H9 (cell line): ENCODE measurements at places on chromosomes 5 and 9. TPM values are rescaled to one million over a fixed set of nuclear protein-coding genes. Genes with fewer than 3 reads are reported as not detected.

DNA sequence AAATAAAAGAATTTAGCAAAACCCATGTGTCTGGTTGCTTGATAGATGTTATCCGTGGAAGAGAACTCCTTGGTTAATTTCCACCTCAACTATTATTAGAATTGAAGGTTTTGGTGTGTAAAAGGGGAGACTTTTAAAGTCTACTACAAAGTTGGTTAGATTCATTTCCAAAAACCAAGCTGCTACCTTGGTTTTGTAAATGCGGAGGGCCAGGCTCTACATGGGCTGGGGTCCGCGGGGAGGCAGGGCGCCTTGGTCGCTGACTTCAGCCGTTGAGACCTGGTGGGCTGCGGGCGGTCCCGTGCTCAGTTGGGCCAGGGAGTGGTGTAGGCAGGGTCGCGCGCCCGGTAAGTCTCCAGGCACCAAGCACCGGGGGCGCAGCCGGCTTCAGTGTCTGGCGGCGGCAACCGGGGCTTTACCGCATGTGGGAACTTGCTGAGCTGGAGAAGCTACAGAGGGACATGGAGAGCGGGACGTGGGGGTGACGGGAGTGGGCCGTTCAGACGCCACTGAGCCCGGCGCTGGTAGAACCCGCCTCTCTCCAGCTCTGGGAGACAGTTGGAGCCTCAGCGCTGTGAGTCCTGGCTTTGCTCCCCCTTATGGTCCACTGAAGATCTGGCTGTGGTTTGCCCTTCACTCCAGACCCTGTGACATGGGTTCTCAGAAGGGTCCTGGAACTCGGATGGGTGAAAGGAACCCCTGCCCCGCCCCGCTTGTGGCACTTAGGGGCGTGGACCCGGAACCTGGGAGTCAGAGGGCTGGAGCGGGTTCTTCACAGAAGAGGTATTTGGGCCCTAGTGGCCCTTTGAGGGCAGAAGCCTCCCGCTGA, 11.8 kb downstream of the NR2F1 start:
- peak overlapping the region; percentile 74 for H3K4me3 ChIP-seq
- peak; percentile 60 for DNase-seq
- no peaks in the 10 kb centered on the region for H3K36me3 ChIP-seq
- H3K27ac ChIP-seq, result no peak overlapping the region
- peaks cover 97% of the 10 kb centered on the region for H3K27me3 ChIP-seq
- H3K4me1 ChIP-seq, result no peaks in the 10 kb centered on the region

GRCh38 chr5:144017631-144018030, 152.8 kb downstream of the YIPF5 start:
- no peak overlapping the region for H3K4me3 ChIP-seq
- H3K36me3 ChIP-seq, result peaks cover 35% of the 10 kb centered on the region
- H3K4me1 ChIP-seq, result peaks cover 3% of the 10 kb centered on the region; the same call in 1 of the 2 replicates
- no peak for DNase-seq
- no peak overlapping the region for H3K27ac ChIP-seq

- no peak for DNase-seq
- H3K4me3 ChIP-seq, result no peak overlapping the region
- peaks cover 8% of the 10 kb centered on the region for H3K36me3 ChIP-seq
- no peak overlapping the region for H3K27ac ChIP-seq
- peaks cover 7% of the 10 kb centered on the region for H3K4me1 ChIP-seq
- no peaks in the 10 kb centered on the region for H3K27me3 ChIP-seq
Measured at GRCh38 chr5:125837866-125838265, 585.3 kb upstream of the GRAMD2B start.

- H3K36me3 ChIP-seq, result no peaks in the 10 kb centered on the region
- no peak for DNase-seq
- H3K27ac ChIP-seq, result no peak overlapping the region
- H3K4me1 ChIP-seq, result no peaks in the 10 kb centered on the region
- H3K27me3 ChIP-seq, result no peaks in the 10 kb centered on the region
Measured at GRCh38 chr9:111621895-111622480, 9.1 kb upstream of the DNAJC25 start.

DNA sequence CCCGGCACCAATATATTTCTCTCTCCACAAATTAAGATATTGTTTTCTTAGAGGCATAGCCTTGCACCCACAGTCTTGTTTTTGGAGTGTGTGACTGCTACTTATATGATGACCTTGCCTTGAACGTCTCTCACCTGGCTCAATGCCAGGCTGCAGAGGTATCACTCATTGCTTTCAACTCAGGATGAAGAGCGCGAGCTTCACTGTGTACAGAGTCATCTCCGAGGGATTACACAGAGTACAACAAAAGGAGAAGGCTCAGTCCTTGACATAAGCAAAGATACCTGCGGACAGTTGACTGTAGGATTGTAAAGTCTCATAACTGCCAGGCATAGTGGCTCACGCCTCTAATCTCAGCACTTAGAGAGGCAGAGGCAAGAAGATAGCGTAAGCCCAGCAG, 53.8 kb downstream of the CD180 start:
- no peak overlapping the region for H3K4me3 ChIP-seq
- no peaks in the 10 kb centered on the region for H3K27me3 ChIP-seq
- no peak overlapping the region for H3K27ac ChIP-seq
- DNase-seq, result no peak
- no peaks in the 10 kb centered on the region for H3K4me1 ChIP-seq
- peaks cover 5% of the 10 kb centered on the region for H3K36me3 ChIP-seq

DNA sequence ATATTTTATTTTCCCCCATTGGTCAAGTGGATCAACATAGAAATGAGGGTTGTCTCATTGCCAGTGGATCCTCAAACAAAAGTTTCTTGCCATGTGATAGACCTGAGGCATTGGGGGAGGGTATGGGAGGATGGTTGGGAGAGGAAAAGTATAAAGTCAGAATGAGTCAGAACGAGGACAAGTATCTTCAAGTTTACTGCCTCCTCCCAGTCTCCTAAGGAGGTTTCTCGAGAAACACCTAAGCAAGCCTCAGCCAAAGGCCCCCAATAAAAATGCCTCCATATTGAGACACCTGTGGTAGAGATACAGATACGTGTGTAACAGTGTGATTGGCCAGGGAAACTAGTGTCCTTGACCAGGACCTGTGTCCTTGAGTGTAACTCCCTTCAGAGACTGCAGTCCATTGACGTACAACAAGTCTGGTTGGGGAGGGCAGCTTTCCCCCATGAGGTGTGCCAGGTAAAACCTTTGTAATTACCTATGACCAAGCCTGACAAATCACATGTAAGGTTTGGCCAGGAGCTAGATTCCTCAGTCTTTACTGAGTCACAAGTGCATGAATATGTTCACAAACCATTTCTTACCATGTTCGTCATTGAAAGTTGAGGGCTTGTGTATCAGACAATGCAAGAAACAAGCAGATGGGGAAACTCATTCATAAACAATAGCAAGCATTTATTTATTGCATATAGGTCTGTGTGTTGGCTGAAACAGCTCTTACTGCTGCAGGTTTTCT, 198.6 kb upstream of the SH3GL2 start:
- no peak overlapping the region for H3K27ac ChIP-seq
- no peaks in the 10 kb centered on the region for H3K27me3 ChIP-seq
- H3K4me1 ChIP-seq, result no peaks in the 10 kb centered on the region
- no peak overlapping the region for H3K4me3 ChIP-seq
- H3K36me3 ChIP-seq, result peaks cover 15% of the 10 kb centered on the region
- DNase-seq, result no peak

- no peak for DNase-seq
- H3K27ac ChIP-seq, result no peak overlapping the region
- H3K27me3 ChIP-seq, result peaks cover 1% of the 10 kb centered on the region; the same call in 1 of the 2 replicates
- no peak overlapping the region for H3K4me3 ChIP-seq
Measured at GRCh38 chr9:36812556-36812955, 221.5 kb downstream of the PAX5 start.

GRCh38 chr5:112554101-112554977, 135.3 kb upstream of the EPB41L4A start:
- H3K4me3 ChIP-seq, result no peak overlapping the region
- no peaks in the 10 kb centered on the region for H3K4me1 ChIP-seq
- no peaks in the 10 kb centered on the region for H3K36me3 ChIP-seq
- H3K27me3 ChIP-seq, result no peaks in the 10 kb centered on the region
- no peak for DNase-seq

- no peaks in the 10 kb centered on the region; the same call in 1 of the 2 replicates for H3K4me1 ChIP-seq
- peaks cover 17% of the 10 kb centered on the region for H3K36me3 ChIP-seq
- DNase-seq, result no peak
- no peak overlapping the region for H3K27ac ChIP-seq
- H3K4me3 ChIP-seq, result no peak overlapping the region
- H3K27me3 ChIP-seq, result no peaks in the 10 kb centered on the region
Measured at GRCh38 chr5:65699338-65699737, 22.6 kb downstream of the SGTB start.

TEX48 gene
- total RNA-seq, result not detected in 2 replicates

- no peak for DNase-seq
- H3K27me3 ChIP-seq, result no peaks in the 10 kb centered on the region
- peaks cover 30% of the 10 kb centered on the region for H3K36me3 ChIP-seq
Measured at GRCh38 chr9:19416143-19416542, 7.3 kb downstream of the ACER2 start.

- H3K4me1 ChIP-seq, result no peaks in the 10 kb centered on the region
- peak; percentile 38 for DNase-seq
- H3K4me3 ChIP-seq, result peak overlapping the region; percentile 68
- no peak overlapping the region for H3K27ac ChIP-seq
- H3K36me3 ChIP-seq, result no peaks in the 10 kb centered on the region
Measured at GRCh38 chr5:16179936-16180788, 571 bp upstream of the MARCHF11 start.

RASEF gene
- total RNA-seq, result 1.9 and 2.2 TPM in 2 replicates

SLC36A2 gene
- 0.07 and 0.15 TPM in 2 replicates for total RNA-seq

DNA sequence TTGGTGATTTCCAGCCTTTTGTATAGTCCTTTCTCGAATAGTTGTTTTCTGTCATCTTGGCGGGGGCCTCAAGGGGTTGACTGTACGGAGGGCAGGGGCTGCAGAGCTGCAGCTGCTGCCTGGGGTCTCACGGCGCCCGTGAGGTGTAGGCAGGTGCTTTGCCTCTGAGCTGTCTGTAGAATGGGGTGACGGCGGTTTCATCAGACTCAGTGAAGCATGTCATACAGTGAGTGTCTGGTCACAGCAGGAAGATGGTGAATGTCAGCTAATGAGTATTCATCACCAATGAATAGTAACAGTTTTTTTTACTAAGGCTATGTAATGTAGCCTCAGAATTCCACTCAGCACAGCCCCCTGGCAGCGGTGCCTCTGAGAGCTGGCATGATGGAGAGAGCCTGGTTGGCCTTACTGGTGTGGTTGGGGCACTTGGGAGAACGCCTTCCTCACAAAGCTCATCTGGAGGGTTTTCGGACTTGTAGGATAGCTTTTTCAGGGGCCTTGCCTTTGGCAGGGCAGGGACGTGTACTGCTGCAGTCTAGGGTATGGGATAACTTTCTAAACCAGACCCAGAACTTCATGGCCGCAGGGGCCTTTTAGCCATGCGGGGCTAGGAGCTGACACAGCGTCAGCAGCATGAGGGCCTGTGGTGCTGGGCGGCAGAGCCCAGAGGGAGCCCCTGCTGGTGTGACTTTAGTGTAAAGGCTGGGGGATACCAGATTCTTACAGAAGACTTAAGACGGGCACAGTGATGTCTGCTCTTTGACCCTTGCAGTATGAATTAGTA, 15.0 kb downstream of the TENT4A start:
- H3K27me3 ChIP-seq, result no peaks in the 10 kb centered on the region
- no peak overlapping the region; the same call in 2 of the 3 replicates for H3K4me3 ChIP-seq
- H3K36me3 ChIP-seq, result peaks cover 15% of the 10 kb centered on the region

- H3K27me3 ChIP-seq, result no peaks in the 10 kb centered on the region
- peak overlapping the region; percentile 92 for H3K27ac ChIP-seq
- H3K36me3 ChIP-seq, result peaks cover 41% of the 10 kb centered on the region
- peak; percentile 70 for DNase-seq
- no peaks in the 10 kb centered on the region for H3K4me1 ChIP-seq
Measured at GRCh38 chr5:32173267-32174010, 680 bp downstream of the GOLPH3 start.

GRCh38 chr9:129731477-129732085, 21.3 kb downstream of the PTGES start:
- H3K27ac ChIP-seq, result no peak overlapping the region
- no peaks in the 10 kb centered on the region for H3K4me1 ChIP-seq
- H3K4me3 ChIP-seq, result no peak overlapping the region
- DNase-seq, result no peak
- no peaks in the 10 kb centered on the region for H3K27me3 ChIP-seq
- no peaks in the 10 kb centered on the region for H3K36me3 ChIP-seq

- no peak for DNase-seq
- H3K27me3 ChIP-seq, result no peaks in the 10 kb centered on the region
- H3K4me3 ChIP-seq, result no peak overlapping the region
Measured at GRCh38 chr9:89386206-89386605, 67.9 kb downstream of the SECISBP2 start.

- 0 out of 2 replicates have a peak, but pooled peaks cover 3% of the 10 kb centered on the region for H3K36me3 ChIP-seq
- peaks cover 11% of the 10 kb centered on the region; the same call in 1 of the 2 replicates for H3K4me1 ChIP-seq
- no peaks in the 10 kb centered on the region for H3K27me3 ChIP-seq
- DNase-seq, result no peak
- no peak overlapping the region for H3K4me3 ChIP-seq
- no peak overlapping the region for H3K27ac ChIP-seq
Measured at GRCh38 chr5:65986050-65986451, 59.7 kb downstream of the ERBIN start.

DNA sequence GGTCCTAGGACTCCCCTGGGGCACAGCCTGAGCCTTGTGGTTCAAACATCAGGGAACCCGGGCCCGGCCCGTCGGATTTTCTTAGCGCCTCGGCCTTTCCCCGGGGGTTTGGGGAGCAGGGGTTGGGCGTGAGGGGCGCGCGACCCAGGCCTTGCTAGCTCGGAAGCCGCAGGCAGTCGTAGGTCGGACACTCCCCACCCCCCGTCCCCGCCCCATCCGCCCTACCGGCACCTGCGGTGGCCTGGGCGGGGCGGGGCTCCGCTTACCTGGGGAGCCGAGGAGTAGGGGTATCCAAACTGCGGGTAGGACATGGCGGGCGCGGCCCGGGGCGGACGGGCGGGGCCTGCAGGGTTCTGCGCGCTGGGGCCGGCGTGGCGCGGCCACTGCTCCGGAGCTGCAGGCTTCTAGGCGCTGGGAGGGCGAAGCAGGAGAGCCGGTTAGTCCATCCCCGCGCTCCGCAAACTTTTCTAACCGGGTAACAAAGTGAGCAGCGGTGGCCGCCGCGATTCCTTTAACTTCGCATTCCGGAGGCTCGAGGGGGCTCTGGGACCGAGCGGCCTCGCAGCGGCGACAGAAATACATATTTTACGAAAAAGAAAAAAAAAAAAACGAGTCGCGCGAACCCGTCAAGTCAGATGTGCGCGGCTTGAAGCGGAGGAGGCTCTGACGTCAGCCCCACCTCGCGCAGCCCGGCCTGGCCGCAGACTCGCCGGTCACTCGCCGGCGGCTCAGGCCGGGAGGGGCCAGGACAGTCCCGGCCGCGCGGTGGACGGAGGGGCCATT, at the start of gene IRX4:
Gene IRX4, minus strand, starts transcription at position 589 of the 783 bp plus-strand sequence. Its CDS starts 278 bp downstream, at position 311.
- peaks cover 75% of the 10 kb centered on the region for H3K27me3 ChIP-seq
- peaks cover 12% of the 10 kb centered on the region for H3K36me3 ChIP-seq
- H3K4me3 ChIP-seq, result peak within 1 kb of the TSS; percentile 57
- H3K27ac ChIP-seq, result no peak within 1 kb of the TSS
- no peaks in the 10 kb centered on the region for H3K4me1 ChIP-seq
